ENCODE measurements at places on chromosomes 7 and 10. TPM values are rescaled to one million over a fixed set of nuclear protein-coding genes. Genes with fewer than 3 reads are reported as not detected.
A peak's percentile ranks its signal among the peaks of the same experiment; 100 is the strongest.

Gene MEPCE
- 37.0 TPM for total RNA-seq

Gene ADIRF
- 599 TPM for total RNA-seq

Gene CPVL
- total RNA-seq: 21.5 TPM

Gene WNT2
- total RNA-seq: 0.31 TPM

- no peak for DNase-seq
Observed at GRCh38 chr10:58362027-58362789, 23.0 kb upstream of the TFAM start.

DNA sequence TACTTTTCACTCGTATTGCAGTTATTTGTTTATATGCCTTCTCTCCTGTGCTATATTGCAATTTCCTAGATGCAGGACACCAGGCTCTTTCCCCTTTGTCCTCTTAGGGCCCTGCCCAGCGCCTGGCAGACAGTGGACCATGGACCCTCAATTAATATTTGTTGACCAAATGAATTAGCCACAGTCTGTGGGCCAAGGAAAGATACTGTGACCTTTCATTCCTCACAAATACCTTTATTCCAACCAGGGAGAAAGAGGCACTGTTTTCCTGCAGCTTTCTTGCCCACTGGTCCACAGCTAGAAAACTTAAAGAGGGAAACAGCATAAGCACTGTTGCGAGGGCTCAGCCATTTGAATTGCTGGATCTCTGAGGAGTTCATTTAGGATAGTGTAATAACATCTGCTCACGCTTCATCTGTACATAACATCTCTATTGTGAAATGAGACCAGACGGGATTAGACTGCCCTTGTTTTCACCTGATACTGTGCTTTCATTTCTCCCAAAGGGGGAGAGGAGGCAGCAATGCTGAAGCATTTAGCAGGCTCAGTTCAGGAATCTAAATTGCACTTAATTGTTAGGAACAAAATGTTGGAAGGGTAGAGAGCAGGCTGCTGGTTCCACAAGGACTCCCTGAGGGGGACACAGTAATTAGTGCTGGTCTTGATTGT, 46.7 kb downstream of the TNS3 start:
- no peak for DNase-seq

GRCh38 chr10:100528123-100528886, 1.4 kb downstream of the NDUFB8 start:
- DNase-seq: no peak

DNA sequence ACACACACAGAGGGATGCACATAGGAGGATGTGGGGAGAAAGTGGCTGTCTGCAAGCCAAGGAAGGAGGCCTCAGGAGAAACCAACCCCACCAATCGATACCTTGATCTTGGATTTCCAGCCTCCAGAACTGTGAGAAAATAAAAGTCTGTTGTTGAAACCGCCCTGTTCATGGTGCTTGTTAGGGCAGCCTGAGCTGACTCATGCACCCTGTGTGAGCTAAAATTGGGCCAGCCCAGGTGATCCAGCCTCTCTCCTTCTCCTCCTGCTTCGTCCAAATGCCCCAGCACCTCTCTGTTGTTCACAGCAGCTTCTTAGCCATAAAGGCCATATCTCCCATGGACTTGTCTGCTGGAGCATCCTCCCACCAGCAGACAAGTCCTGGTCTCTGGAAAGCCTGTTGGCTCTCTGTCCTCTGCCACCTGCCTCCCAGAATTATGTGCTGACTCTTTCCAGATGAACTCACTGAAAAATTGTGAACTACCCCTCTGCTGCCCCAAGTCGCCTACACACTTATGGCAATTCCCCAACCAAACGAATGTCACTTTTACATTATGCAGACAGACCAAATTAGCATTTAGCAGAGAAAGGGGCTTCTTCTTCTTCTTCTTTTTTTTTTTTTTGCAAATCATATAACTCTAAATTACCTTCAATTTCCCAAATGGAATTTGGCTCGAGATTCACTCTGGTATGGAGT, 30.2 kb upstream of the CARD11 start:
- DNase-seq: no peak

- no peak for DNase-seq
Observed at GRCh38 chr10:4981722-4982471, 18.7 kb downstream of the AKR1C1 start.

GRCh38 chr10:126156012-126156411, 232.3 kb downstream of the ADAM12 start:
- DNase-seq: no peak

GRCh38 chr7:5653661-5654060, 127.8 kb downstream of the RNF216 start:
- no peak for DNase-seq

DNA sequence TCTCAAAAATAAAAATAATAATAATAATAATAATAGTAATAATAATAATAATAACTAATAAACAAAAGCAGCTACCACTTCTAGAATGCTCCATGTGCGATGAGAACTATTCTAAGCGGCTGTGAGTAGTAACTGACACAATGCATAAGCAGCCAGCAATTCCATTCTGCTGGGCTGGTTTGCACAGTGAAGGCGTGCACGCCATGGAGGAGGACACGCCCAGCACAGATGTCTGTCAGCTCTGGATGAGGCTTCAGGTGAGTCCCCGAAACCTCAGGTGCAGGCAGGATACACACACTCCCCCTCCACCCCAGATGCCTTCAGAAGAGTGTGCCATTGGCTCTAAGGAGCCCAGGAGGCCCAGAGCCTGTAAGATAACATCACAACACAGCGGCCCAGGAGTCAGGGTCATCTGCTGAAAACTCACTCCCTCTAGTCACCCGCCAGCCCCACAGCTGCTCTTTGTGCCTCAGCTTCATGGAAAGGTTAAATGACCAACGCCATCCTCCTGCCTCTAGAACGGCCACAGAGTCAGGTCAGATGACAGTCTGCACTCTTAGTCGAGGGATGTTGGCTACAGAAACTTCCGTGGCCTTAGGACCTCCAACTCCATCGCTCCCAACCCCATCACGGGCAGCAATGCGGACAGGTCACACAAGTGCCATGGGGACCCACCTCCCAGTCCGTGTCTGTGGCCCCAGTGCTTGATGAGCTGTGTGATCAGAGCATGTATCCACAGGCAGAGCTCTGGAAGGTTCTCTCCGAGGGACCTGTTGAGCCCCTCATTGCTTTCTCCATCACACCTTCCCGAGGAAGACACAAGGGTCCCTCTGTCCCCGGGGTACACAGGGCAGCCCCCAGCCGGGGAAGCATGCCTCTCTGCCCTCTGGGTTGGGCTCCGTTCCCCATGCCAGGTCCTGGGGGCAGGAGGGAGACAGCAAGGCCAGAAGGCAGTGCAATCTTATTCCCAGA, 103.9 kb downstream of the CTBP2 start:
- DNase-seq: no peak

GRCh38 chr10:114308531-114309363, 69.7 kb downstream of the VWA2 start:
- DNase-seq: no peak

DNA sequence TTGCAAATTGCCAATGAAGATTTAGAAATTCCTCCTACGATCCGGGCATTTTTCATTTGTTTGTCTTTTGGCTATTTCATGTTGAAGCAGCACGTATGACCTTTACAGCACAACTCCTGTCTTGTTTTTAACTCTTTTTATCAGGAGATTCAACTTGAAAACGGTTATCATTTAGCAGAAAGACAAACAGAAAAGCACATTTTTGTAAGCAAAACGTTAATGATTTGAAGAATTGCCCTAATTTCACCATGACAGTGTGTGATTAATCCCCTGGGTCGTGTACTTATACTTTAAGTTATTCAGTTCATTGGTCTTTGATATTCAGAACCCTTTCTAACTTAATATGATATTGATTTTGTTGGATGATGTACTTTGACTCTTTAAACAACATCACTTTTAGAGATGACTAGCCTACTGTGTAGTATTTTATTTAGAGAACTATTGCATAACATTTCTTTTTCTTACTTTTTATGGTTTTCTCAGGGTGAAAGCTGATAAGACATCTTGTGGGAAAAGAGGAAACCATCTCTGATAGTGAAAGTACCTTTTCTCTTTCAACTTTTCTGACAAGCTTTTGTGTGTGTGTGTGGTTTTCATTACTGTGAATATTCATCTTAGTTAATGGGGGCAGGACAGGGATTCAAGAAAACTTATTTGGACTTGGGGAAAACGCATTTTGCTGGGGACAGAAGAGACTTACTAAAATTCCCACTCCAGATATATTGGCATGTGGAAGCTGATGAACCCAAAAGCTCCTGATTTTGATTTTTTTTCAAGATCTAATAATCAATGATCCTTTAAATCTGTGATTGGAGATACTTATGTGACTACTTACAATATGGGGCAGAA, 8.1 kb downstream of the HHEX start:
- no peak for DNase-seq

- DNase-seq: no peak
Observed at GRCh38 chr10:13945390-13946208, 358.8 kb downstream of the PRPF18 start.

GRCh38 chr7:111827863-111828504, 265.7 kb upstream of the IMMP2L start:
- no peak for DNase-seq

DNA sequence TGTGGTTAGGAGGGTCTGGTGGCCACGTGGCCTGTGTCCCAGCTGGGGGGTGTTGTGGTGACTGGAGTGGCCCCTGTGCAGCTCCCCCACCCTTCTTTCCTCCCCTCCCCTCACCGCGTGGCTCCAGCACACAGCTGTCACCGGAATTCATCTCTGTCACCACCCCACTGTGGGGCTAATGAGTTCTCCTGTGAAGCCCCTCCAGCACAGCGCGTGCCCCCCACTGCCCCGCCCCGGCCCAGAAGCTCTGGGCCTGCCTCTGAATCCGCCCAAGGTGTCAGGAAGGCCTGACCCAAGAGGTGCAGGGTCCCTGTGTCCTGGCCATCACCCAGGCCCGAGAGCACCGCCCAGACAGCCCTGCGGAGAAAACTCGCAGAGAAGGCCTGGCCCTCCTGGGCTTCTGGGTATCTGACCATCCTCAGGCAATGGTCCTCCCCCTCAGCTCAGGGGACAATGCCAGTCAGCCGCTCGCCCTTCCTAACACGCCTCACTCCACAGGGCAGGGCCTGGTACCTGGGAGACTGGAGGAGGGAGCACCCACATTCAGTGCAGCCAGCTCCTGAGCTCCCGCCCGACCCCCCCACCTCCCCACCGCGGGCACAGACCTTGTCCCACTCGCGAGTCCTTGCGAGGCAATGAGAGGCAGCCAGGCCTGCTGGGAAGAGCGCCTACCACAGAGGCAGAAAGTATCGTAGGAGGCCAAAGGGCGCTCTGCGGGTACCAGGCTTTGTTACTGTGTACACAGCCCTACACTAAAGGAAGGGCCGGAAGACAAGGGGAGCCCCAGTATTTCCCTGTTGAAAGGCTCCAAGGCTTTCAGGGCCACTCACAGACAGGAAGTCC, 38.2 kb downstream of the GBX1 start:
- DNase-seq: no peak

DNA sequence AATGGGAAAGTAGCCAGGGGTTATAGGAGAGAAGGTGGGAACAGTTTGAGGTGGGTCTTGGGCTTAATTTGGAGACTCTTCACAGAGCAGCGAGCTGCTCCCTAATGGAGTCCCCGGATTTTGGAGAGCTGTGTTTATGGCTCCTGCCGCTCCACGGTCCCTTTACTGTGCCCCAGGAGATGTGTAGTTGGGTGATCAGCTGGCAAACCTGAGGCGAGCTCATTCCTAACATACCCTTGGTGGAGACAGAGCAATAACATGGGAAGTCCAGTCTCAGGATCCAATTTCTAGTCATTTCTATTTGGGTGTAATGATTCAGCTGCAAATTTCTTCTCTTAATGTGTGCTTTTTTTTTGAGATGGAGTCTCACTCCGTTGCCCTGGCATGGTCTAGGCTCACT, 1.5 kb downstream of the GARIN1A start:
- peak; percentile 1 for DNase-seq

- DNase-seq: no peak
Observed at GRCh38 chr7:107922886-107923285, 31.9 kb downstream of the DLD start.

- no peak for DNase-seq
Observed at GRCh38 chr10:75302029-75302428, 66.3 kb upstream of the COMTD1 start.

GRCh38 chr7:6402741-6403140, 45.0 kb downstream of the DAGLB start:
- no peak for DNase-seq

Data from sciatic nerve (tissue), 2 donors.